ENCODE measurements at places on chromosomes 11 and 22. TPM values are rescaled to one million over a fixed set of nuclear protein-coding genes. Genes with fewer than 3 reads are reported as not detected.

CCDC116 gene
- total RNA-seq: 0.21 TPM

C22orf23 gene
- total RNA-seq: not detected

MFNG gene
- 199 TPM for total RNA-seq

SIDT2 gene
- 10.5 TPM for total RNA-seq

CHADL gene
- 0.08 TPM for total RNA-seq

OR51B4 gene
- total RNA-seq: not detected

CYP2D6 gene
- total RNA-seq: 1.2 TPM

INS gene
- total RNA-seq: not detected

SLC15A3 gene
- total RNA-seq: 2.3 TPM

FOLR1 gene
- total RNA-seq: not detected

MICAL3 gene
- 47.1 TPM for total RNA-seq

TMPRSS5 gene
- 0.65 TPM for total RNA-seq

SIK3 gene
- 41.9 TPM for total RNA-seq

SPDYC gene
- not detected for total RNA-seq

SORL1 gene
- total RNA-seq: 21.8 TPM

CTSF gene
- total RNA-seq: 3.2 TPM

C11orf86 gene
- not detected for total RNA-seq

PANX1 gene
- total RNA-seq: 20.7 TPM

FAM83F gene
- 0.42 TPM for total RNA-seq

PKDREJ gene
- not detected for total RNA-seq

OR5AS1 gene
- not detected for total RNA-seq

VPREB1 gene
- not detected for total RNA-seq

PATE2 gene
- not detected for total RNA-seq

FBLN1 gene
- not detected for total RNA-seq

DBX1 gene
- not detected for total RNA-seq

SCARF2 gene
- total RNA-seq: 0.08 TPM

SYNGR1 gene
- total RNA-seq: 4.2 TPM

WNT11 gene
- total RNA-seq: not detected

TOMT gene
- total RNA-seq: not detected

CCDC134 gene
- total RNA-seq: 17.2 TPM

RIC3 gene
- 9.8 TPM for total RNA-seq
